Camera-type eye (tissue), 1 donor: ENCODE measurements at places on chromosomes 1 and 21. TPM values are rescaled to one million over a fixed set of nuclear protein-coding genes. Genes with fewer than 3 reads are reported as not detected.

TSTD1 gene
- total RNA-seq, result 29.7 TPM

WDR64 gene
- total RNA-seq, result 1.3 TPM

UBXN10 gene
- 3.4 TPM for total RNA-seq

F11R gene
- 19.3 TPM for total RNA-seq

CD247 gene
- total RNA-seq, result 0.77 TPM

LRRC3 gene
- total RNA-seq, result 3.4 TPM

EPHX1 gene
- 29.0 TPM for total RNA-seq

EPHA8 gene
- total RNA-seq, result 33.2 TPM

CASQ2 gene
- 65.9 TPM for total RNA-seq

AKNAD1 gene
- 0.16 TPM for total RNA-seq

KRTAP20-3 gene
- not detected for total RNA-seq

OR10J1 gene
- not detected for total RNA-seq

PLA2G2D gene
- not detected for total RNA-seq

ADAMTS1 gene
- total RNA-seq, result 56.2 TPM

ZNF695 gene
- total RNA-seq, result 3.1 TPM

PEX19 gene
- 99.8 TPM for total RNA-seq

RGS13 gene
- total RNA-seq, result not detected
